ENCODE measurements at places on chromosomes 1 and 21.

DNA sequence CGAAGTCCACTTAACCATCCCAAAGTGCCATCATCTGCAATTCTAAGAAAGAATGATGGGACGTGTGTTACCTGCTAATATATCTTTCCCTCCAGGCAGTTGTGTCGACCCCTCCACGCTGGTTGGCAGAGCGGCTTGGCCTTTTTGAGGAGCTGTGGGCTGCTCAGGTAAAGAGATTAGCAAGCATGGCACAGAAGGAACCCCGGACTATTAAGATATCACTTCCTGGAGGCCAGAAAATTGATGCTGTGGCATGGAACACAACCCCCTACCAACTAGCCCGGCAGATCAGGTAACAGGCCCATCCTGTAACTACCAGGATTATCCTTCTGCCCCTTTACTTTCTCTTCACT is 520 bp downstream of the TARS2 start:
- no peak for DNase-seq

DNA sequence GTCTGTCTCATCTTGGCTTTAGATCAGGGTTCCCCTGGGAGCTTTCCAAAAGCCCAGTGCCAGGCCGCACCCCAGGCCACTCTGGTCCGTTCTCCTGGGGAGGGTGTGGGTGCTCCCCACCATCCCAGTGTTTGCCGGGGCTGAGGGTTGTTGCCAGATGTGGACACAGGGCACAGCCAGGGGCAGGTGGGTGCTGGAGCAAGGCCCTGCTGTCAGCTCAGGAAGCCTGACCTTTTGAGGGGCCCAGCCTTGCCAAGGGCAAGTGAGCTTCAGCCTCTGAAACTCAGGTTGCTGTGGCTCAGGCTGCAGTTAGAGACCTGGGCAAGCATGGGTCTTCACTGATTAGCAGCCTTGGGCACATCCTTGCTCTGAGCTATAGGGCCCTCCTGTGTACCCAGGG is 22.8 kb upstream of the ZBTB21 start:
- no peak for DNase-seq

- no peak for DNase-seq
Measured at GRCh38 chr1:229108598-229109201, 162.2 kb upstream of the RAB4A start.

DNA sequence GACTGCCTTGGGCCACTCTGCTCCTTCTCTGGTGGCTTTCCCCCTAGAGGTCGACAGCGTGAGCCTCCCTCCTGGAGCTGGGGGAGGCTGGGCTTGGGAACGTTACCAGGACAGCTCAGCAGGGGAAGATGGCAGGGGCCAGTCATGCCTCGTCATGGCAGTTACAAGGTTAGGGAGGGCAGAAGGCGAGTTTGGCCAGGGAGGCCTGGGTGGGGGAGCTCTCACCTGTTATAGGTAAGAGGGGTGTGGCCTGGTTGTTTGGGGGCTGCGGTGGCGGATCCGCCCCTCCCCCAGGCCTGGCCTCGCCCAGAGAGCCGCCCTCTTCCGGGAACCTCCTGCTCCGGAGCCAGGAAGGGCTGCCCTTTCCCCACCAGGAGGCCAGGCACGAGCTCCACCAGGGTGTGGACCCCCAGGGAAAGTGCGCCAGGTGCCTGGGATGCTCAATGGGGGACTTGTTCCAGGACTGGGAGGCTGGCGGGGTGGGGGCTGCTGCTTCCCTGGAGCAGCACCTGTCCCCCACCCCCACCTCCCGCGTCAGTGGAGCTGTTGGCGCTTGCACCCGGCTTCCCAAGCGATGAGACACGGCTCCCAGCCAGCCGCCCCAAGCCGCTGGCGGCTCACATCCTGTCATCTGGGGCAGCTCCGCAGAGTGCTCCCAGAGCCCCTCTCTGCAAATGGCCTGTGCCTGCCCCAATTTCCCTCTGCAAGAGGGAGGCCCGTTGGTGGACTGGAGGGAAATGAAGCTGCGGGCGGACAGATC is 23.6 kb upstream of the PKP1 start:
- DNase-seq, result no peak

DNA sequence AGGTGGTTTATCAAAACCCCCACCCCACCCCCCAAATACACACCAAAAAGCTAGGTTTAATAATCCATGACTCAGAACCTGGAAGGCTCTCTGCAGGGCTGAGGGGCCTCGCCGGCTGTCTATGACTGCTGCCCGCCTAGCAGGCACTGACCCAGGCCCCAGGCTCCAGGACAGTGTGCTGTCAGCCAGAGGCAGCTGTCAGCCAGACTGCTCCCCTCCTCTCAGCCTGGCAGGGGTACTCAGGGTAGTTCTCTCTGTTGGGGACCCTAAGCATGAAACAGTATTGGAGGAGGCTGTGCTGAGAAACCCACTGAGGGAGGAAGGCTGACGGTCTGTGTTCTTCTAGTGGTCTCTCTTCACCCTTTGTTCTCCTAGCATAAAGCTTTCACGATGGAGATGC is 90.3 kb downstream of the CCDC185 start:
- DNase-seq, result no peak
